ENCODE measurements at places on chromosomes 2 and 18. TPM values are rescaled to one million over a fixed set of nuclear protein-coding genes. Genes with fewer than 3 reads are reported as not detected.

The SERPINB12 gene
- total RNA-seq, result not detected

DNA sequence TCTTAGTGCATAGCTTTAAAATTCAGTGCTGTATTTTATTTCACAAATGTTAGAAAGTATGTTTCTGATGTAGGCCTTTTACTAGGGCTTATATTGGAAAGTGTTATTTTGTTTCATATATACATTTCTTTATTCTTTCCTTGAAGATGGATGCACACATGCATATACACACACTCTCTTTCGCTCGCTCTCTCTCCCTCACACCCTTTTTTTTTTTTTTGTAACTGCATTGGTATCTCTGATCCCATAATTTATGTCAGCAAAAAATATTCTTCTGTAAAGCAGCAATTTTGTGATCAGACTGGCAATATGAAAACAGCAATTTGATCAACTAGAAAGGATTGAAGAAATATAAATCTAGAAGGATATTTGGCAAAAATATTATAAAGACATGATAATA is 2.0 kb downstream of the MBD5 start:
- no peaks in the 10 kb centered on the region for H3K36me3 ChIP-seq
- no peak for DNase-seq
- no peak overlapping the region for H3K27ac ChIP-seq

DNA sequence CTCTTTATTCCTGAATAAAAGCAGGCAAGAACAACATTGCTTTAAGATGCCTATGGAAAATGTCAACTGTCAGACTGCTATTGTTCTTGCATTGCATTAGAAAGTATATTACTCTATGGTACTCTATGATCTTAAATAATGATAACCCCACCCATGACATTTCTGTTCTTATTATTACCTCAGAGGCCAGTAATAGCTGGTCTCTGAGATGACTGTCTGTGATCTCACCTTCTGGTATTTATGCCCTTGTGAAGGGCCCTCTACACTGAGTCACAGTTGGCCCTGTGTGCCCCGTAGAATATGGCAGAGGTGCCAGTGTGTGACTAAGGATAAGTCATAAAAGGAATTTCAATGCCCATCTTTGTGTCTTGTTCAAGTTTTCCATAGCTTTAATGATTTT is 61.0 kb downstream of the SPP2 start:
- H3K4me3 ChIP-seq, result no peak overlapping the region
- DNase-seq, result no peak
- no peaks in the 10 kb centered on the region for H3K36me3 ChIP-seq
- H3K27ac ChIP-seq, result no peak overlapping the region
- no peaks in the 10 kb centered on the region for H3K27me3 ChIP-seq
- H3K4me1 ChIP-seq, result no peaks in the 10 kb centered on the region

The ARHGAP28 gene
- total RNA-seq, result 110 TPM

DNA sequence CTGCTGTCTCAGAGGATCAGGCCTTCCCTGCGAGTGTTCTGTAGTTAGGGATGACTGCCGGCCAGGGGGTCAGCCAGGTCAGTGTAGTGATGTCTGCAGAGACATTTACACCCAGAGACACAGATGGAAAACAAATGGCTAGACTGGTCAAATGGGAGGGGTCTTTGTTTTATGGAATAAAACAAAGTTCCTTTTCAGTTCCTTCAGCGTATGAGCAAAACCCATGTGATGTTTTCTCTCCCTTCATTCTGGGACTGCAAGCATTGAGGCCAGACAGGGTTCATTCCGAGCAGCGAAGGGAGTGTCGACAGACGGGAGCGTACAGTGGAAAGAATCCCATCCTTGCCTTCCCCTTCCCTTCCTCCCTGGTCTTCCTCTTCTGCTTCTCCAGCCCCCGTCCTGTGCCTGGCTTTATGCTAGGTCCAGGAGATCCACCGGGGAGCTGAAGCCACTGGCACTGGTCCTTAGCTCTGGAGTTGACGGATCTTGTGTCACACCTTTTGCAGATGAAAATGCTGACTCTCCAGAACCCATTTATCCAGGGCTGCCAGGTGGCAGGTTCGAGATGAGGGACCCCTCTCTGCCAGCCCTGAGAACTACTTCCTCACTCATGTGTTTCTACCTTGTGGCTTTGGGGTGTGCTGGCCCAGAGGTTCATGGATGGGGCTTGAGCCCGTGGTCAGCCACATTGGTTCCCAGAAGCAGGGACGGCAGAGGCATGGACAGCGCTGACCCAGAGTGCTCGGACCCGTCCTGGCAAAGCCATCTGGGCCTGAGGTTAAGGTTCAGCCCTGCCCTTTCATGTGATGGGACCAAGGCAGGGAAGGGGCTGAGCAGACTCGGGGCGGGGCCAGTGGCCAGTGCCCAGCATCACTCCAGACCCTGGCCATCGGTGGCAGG is 24.2 kb downstream of the ITGB1BP1 start:
- peak; percentile 43 for DNase-seq
- peak overlapping the region; percentile 51 for H3K27ac ChIP-seq
- H3K4me3 ChIP-seq, result no peak overlapping the region
- no peaks in the 10 kb centered on the region for H3K27me3 ChIP-seq

GRCh38 chr2:181683518-181684453 is 3.5 kb upstream of the NEUROD1 start:
- H3K4me1 ChIP-seq, result no peaks in the 10 kb centered on the region
- H3K27ac ChIP-seq, result peak overlapping the region; percentile 78
- H3K27me3 ChIP-seq, result peaks cover 100% of the 10 kb centered on the region

The GPR45 gene
- not detected for total RNA-seq
